ENCODE measurements at places on chromosomes 3 and 15.
A peak's percentile ranks its signal among the peaks of the same experiment; 100 is the strongest.

DNA sequence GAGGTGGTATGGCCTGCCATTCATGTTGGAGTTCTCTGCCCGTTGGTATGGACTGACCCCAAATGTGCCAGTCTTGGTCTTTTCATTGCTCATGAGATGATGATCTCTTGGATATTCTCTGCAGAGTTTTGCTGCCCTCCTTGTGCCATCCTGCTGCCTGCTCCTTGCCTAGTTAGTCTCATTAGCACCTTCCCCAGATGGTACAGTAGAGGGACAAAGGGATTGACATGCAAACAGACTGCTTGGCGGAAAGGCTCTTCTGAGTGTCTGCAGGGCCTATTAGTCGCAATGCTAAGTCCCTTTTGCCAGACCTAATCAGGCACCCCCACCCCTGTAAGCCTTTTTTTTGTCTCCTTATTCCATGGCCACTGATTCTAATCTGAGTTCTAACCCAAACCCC, 90.6 kb downstream of the ARNT2 start:
- DNase-seq, result no peak

DNA sequence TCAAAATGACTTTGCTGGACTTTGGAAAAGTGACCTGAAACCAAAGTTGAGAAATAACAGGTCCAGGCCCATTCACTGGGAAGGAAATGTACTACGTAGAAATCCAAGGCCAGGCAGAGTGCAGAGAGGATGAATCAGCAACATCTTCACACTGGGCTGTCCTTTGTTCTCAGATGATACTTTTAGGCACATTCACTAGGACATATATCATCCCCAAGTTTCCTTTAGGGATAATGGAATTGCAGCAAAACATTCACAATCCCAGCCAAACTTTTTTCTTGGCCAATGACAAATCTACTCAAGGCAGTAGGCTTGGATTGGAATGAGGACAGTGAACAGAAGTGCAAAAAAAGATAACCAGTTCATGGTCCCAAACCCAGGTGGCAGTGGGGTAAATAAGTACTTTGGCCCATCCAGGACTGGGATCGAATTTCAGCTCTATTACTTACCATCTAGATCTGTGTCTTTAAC, 75.1 kb downstream of the CLDN11 start:
- no peak for DNase-seq

- DNase-seq, result no peak
These were observed 158.1 kb downstream of the DIPK2A start for GRCh38 chr3:144129536-144130214.

DNA sequence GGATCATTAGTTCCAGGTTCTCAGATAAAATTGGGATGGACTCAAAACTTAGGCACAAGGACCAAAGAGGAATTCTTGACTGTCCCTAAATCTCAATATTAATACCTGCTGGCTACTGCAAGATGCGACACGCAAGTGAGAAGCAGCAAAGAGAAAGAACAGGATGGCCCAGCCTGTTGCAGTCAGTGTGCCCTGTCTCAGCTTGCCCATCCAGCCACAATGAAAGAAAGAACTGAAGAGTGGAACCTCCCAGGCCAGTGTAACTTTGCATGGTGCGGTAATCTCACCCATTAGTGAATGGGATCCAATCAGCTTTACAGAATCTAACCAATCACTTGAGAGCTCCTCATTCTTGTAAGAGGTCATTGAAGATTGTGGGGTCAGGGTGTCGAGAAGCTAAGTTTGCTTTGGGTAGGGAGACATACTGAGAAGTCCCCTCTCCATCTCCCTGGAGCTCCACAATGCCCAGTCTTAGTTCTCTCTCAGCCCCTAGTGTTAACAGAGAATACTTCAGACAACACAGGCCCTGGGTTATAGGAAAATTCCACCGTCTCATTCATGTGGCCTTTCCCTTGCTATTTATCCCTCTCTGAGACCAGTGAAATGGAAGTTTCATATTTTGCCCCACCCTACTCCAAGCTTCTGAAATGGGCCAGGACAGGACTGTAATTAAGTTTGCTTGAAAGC, 3.2 kb upstream of the SLC9A9 start:
- no peak for DNase-seq

- DNase-seq, result no peak
These were observed 844.0 kb downstream of the DIPK2A start for GRCh38 chr3:144815655-144816054.

GRCh38 chr3:39542588-39542988, 75.1 kb downstream of the MOBP start:
- no peak for DNase-seq

DNA sequence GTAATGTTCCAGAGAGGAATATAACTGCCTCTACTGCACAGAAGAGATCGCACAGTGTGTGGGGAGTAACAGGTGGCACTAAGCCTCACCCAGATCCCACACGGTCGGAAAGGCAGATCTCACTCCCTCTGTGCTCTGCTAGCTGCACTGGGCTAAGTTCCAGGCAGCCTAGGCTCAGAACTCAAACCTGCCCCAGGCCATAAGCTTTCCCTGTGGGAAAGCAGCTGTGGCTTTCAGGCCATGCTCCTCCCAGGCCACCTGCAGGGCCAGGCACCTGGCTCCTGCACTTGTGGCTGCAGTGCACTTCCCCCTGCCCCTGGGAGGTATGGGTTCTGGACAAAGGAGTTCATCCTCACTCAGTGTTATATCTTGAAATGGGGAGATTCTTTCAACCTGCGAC, 27.5 kb downstream of the PCCB start:
- DNase-seq, result no peak

DNA sequence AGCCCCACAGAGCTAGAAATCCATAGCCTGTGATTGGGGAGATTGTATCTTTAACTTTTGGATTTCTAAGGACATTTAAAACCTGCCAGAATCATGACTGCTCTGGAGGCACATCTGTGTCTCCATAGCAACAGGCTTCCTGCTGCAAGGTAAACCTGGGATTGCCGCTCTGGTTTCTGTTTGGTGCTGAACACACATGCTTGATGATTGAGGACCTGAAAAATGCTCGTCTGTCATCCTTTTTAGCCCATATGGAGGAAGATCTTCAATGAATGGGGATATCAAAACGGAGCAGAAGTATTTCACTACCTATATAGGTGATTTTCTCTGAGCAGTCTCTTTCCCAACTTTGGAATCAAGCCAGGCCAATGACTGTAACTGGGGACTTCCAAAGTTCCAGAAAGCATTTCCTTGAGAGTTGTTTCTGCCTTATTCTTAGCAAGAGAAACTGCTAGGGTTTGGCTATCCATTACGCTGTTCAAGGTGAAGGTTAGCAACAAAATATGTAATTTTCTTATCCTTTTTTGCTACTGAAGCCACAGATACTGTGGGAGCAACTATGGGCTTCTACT, 96.5 kb upstream of the TNIK start:
- no peak for DNase-seq

DNA sequence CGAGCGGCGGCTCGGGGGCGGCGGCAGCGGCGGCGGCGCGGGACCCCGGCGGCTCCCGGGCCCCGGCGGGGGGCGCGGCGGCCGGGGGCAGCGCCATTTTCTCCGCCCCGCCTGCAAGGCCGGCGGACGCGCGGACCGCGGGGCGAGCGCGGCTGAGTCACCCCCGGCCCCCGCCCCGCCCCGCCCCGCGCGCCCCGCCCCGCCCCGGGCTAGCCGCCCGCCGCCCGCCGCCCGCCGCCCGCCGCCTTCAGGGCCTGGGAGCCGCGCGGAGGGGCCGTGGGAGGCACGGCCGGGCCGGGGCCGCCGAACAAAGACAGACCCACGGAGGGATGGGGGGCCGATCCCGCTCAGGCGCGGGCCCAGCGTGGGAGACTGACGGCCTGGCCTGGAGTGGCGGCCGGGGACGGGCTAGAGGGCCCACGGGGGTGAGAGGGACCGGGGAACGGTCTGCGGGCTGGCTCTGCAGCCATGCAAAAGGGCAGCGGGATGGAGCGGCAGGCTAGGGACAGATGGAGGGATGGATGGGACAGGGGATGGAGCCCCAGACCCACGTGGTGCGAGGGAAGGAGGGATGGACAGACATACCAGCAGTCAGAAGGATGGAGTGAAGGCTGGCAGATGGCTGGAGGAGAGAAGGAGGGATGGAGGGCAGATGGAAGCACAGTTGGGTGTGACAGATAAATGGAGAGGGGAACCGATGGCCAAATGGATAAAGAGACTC, at the start of gene EIF4E3:
TSS of gene EIF4E3 (minus strand) at position 132 of the 721 bp plus-strand sequence. CDS start at position 97, 35 bp downstream.
- no peak for DNase-seq

- no peak for DNase-seq
These were observed 1459.5 kb downstream of the ZPLD1 start for GRCh38 chr3:103894162-103894822.

GRCh38 chr15:39573844-39574243, 7.0 kb upstream of the THBS1 start:
- DNase-seq, result peak; percentile 3

- DNase-seq, result no peak
These were observed 33.6 kb upstream of the LINGO1 start for GRCh38 chr15:77666296-77666660.

- no peak for DNase-seq
These were observed 1.9 kb upstream of the SKIC8 start for GRCh38 chr15:78301326-78301725.

- no peak for DNase-seq
These were observed 53.5 kb downstream of the IQCH start for GRCh38 chr15:67307889-67308597.

DNA sequence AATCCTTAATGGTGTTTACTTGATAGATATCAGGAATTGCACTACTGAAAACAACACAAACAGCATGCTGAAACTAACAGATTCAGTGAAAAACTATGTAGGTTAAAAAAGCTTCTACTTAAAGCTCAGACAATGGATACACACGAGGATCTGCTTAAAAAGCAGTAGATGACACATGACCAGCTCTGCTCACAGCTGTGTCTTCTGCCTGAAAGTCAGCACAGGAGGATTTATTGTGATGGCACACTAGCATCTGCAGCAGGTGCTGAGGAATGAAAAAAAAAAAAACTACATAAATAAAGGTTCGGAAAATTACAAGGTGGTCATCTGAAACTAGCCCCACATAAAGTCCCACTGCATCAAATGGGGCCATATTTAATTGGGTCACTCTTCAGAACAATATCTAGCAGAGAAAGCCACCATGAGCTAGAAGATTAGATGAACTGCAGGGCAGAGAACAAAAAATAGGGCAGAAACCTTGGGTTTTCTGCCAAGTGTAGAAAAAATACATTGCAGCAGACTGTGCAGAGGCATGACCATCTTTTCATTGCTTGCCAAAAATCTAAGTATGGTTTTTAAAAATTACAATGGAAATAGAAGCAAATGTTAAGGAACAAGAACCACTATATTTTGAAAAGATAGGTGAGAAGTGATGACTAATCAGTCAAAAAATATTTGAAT, 13.2 kb upstream of the GOLM2 start:
- no peak for DNase-seq

DNA sequence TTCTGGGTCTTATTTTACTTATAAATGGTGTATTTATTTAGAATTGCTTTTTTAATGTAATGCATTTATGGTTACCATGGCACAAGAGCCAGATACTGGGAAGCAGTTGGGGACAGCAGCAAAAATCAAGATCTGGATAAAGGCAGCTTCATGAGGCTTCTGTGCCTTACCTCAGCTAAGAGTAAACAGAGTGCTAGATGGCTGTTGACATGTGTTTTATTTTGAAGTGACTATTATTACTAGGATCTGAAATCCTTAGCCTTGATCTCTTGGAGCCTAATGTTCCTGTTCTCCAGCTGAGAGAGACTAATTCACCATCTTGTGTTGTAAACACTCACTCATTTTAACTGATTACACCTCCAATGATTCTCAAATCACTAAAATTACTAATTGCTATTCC, 317.8 kb downstream of the LPP start:
- DNase-seq, result no peak

GRCh38 chr3:171142985-171143384, 116.5 kb upstream of the SLC2A2 start:
- peak; percentile 35 for DNase-seq

- no peak for DNase-seq
These were observed 94.4 kb downstream of the CHRNA7 start for GRCh38 chr15:32124726-32125125.

DNA sequence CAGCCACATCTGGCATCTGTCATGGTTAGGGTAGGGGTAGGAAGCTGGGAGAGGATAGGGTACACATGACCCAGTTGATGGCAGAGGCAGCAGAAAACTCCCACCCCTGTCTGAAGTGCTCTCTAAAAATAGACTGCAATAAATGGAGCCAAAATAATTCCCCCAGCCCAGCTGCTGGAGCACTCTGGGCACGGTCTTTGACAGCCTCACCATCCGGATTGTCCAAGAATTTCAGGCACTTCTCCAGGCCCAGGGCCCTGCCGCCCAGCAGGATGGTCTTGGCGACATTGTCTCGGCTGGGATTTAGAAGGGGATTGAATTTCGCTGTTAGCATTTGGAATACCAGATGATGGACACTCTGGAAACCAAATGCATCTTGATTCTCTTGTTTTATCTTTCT, 103.7 kb downstream of the IQSEC1 start:
- no peak for DNase-seq

DNA sequence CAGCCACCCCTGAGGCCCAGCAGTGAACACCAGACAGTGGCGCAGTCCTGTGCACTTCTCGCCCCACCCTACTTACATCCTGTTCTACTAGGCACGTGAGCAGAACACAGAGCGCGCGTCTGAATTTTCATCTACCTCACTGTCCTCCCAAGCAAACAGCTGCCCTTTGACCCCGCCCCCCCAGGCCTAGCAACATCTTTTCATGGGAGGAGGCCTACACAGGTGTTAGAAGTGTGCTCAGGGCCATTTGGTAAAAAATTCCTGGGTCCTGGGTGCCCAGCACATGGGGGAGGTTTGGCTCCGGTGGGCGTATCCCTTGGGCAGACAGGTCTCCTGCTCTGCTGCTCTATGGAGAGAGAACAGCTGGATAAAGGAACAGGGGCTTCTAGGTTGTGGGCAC, 95.0 kb downstream of the MYLK start:
- no peak for DNase-seq

DNA sequence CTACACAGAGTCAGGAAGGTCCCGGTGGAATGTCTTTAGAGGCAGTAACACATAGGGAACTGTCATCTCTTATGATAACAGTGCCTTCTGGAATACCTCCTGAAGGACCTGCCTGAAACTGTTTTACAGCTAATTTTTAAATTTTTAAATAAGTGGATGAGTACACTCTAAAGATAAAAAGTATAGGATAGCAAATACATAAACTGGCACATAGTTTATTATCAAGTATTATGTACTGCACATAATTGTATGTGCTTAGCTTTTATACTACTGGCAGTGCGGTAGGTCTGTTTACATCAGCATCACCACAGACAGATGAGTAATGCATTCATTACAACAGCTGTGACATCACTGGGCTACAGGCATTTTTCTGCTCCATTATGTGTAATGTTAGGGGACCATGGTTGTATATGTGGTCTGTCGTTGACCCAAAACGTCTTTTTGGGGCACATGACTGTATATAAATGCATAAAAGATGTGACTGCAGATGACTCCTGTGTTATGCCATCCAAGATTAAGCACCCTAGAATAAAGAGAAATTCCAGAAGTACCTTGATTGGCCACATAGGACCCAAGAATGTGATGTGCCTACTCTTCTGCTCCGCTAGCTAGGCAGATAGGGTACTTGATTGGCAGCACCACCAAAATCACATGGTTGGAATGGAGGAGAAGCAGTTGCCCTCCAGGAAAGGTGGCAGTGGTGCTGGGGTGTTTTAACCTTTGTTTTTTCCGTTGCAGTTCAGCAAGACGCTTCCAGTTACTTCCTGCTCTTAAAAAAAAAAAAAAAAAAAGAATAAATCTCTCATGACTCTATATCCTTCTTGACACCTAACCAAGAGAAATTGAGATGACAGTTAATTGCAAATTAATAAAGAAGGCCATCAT, 3.3 kb downstream of the VPS8 start:
- peak; percentile 31 for DNase-seq

Data from AG09309 (cell line).